Thyroid gland (tissue), 4 donors: ENCODE measurements at places on chromosomes 11 and 22. TPM values are rescaled to one million over a fixed set of nuclear protein-coding genes. Genes with fewer than 3 reads are reported as not detected.

DNA sequence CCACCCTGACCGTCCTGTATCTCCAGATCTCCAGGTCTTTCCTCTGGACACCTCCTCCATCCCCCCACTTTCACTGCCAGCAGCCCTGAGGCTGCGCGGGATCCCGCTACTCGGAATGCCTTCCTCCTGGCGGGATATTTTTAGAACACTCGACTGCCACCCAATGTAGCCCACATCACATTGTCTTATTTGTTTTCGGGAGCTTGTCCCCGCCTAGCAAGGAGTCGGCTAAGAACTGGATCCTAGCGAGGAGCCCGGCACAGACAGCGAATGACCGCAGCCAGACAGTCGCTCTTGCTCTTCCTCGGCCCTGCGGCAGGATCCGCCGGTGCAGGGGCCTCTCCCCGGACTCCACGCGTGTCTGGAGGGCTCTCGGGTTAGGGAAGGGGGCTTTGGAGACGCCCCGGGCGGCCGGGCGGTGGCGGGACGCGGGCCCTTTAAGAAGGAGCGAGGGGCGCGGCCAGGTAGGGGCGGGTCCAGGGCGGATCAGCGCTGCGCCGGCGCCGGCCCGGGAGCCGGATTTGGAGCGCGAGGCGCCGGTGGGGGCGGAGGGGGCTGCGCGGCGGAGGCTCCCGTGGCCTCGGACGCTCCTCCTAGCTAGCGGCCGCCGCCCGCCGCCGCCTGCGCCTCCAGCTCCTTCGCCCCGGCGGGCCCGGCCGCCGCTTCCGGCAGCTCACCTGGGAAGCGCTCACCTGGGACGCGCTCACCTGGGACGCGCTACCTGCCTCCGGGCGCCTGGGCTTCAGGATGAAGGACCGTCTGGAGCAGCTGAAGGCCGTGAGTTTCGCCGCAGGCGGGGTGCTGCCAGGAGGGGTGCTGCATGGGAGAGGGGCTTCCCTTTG lies at the start of gene STX3:
STX3 (plus strand) TSS at position 518 of the 842 bp plus-strand sequence; CDS start at position 748, 230 bp downstream.
- H3K27ac ChIP-seq: peak within 1 kb of the TSS; percentile 66
- no peaks in the 10 kb centered on the region for H3K27me3 ChIP-seq
- peaks cover 15% of the 10 kb centered on the region for H3K4me1 ChIP-seq
- peak; percentile 78 for DNase-seq

DNA sequence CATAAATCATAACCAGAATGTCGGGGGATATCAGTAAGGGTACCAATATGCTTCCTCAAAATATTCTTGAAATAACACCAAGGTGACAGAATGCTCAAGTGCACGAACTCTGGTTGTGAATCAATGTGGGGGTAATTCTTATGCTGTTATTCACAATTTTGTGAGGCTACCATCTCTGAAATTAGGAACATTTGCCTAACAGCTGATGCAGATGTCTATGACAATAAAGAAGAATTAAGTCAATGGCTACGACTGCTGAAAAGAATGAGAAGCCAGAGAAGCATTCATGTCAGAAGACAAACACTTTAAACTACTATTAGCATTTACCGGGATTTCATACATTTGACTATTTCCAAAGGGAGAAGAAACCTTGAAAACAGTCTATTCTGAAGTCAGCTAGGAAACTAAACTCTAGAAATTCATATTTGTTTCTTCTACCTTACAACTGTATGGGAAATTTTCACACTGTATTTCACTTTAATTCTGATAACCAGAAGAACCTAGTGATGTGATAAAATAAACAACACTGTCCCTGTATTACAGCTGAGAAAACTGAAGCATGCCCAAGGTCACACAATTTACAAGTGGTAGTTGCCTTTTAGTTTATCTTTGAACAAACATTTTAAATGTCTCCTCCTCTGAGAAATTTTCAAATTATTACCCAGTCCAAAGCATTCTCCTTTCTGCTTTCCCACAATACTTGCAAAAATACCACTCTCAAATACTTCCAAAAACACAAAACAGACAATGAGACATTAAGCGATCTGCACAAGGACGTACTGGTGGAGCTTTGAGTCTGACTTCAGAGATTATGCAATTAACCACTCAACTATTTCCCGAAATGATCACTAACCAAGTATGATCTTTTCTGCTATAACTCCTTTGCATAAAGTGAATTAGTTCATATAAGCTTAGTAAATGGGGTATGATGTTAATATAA lies 18.0 kb upstream of the ARHGAP32 start:
- H3K36me3 ChIP-seq: no peaks in the 10 kb centered on the region
- H3K27me3 ChIP-seq: no peaks in the 10 kb centered on the region
- H3K27ac ChIP-seq: no peak overlapping the region

GRCh38 chr22:24463071-24463760 lies 31.9 kb upstream of the UPB1 start:
- no peaks in the 10 kb centered on the region for H3K36me3 ChIP-seq
- H3K27me3 ChIP-seq: no peaks in the 10 kb centered on the region
- H3K27ac ChIP-seq: no peak overlapping the region
- peaks cover 19% of the 10 kb centered on the region for H3K4me1 ChIP-seq
- no peak overlapping the region for H3K4me3 ChIP-seq

GRCh38 chr11:75133976-75134375 lies 16.9 kb upstream of the SLCO2B1 start:
- H3K4me3 ChIP-seq: no peak overlapping the region
- no peaks in the 10 kb centered on the region for H3K4me1 ChIP-seq
- H3K36me3 ChIP-seq: no peaks in the 10 kb centered on the region
- H3K27me3 ChIP-seq: no peaks in the 10 kb centered on the region

DNA sequence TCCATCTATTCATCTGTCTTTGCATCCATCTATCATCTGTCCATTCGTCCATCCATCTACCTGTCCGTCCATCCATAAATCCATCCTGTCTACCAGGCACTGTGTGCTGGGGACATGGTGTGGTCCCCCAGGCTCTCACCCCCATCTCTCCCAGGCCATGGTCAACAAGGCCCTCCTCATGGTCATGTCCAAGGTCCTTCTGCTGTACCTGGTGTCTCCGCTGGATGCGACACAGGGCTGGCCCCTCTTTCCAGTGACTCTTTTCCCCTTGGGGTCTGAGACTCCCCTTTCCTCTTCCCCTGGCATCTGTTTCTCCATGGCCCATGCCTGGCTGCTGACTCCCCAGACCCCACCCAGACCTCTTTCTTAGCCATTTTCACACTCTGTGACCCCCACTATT lies 4.5 kb downstream of the IGLL1 start:
- DNase-seq: no peak
- H3K27ac ChIP-seq: no peak overlapping the region
- H3K36me3 ChIP-seq: no peaks in the 10 kb centered on the region
- no peaks in the 10 kb centered on the region for H3K4me1 ChIP-seq
- H3K27me3 ChIP-seq: no peaks in the 10 kb centered on the region

GRCh38 chr11:65857500-65857852 lies 504 bp downstream of the CFL1 start:
- peaks cover 38% of the 10 kb centered on the region for H3K4me1 ChIP-seq
- peak overlapping the region; percentile 83 for H3K27ac ChIP-seq
- H3K27me3 ChIP-seq: no peaks in the 10 kb centered on the region
- DNase-seq: no peak

The AAMDC gene
- 38.4 TPM for total RNA-seq
